ENCODE measurements at places on chromosomes 4 and X.
A peak's percentile ranks its signal among the peaks of the same experiment; 100 is the strongest.

DNA sequence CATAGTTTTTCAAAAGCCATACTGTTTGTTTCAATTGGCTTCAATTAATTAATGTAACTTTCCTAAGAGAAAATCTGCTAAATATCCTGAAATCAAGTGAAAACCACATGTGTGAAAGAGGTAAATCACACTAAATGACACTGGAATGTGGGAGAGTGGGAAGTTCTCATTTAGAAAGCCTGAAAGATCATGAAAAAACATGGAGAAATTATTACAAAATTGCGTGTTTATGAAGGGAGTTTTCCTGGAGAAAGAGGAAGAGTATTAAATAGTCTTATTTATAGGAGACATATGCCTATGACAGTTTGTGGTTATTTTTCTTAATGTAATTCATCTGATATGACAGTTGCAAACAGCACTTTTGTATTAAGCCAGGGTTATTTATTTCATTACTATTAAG lies 183.7 kb downstream of the DKK2 start:
- no peak overlapping the region for H3K27ac ChIP-seq
- no peak overlapping the region for H3K4me3 ChIP-seq
- no peaks in the 10 kb centered on the region for H3K4me1 ChIP-seq
- H3K36me3 ChIP-seq = no peaks in the 10 kb centered on the region
- no peak for DNase-seq
- no peaks in the 10 kb centered on the region for H3K27me3 ChIP-seq

DNA sequence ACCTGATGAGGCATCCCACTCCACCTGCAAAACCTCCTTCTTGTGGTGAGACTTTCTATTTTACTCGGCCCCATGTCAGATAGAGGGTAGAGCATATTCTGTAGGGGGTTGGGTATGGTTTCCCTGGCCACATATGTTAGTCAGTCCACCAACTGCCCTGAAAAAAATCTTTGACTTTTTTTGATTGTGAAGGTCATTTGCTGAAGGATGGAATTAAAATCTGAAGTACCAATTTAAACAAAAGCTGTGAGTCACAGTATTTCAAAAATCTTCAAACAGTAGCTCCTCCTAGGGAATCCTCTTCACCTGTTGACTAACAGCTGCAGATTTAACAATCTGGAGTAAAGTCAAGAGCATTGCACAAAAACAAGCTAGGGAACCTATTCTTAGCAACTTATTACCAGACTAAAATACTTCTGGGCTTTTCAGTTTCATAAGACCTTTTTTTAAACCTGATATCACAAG lies 8.0 kb upstream of the CCDC110 start:
- no peak overlapping the region for H3K27ac ChIP-seq
- no peak for DNase-seq
- no peaks in the 10 kb centered on the region for H3K36me3 ChIP-seq
- H3K4me3 ChIP-seq = no peak overlapping the region
- peaks cover 21% of the 10 kb centered on the region for H3K27me3 ChIP-seq
- no peaks in the 10 kb centered on the region for H3K4me1 ChIP-seq

DNA sequence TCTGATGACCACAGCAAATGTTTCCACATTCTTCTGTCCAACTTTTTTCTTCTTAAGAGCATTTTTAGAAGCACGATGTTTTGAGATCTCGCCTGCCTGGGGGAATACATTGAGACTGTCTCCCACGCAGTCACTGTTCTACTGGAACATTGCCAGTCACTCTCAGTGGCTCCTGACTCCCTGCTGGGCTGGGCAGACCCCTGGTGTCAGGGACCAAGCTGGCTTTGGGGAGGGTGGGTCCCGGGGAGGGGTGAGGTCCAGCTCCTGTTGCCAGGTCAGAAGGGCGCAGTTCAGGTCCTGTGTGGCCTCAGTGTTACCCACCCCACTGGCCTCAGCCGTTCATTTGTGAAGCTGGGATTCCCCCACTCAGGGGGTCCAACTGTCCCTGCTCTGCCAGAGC lies 18.9 kb upstream of the ABLIM2 start:
- no peak overlapping the region for H3K4me3 ChIP-seq
- no peak overlapping the region for H3K27ac ChIP-seq
- no peaks in the 10 kb centered on the region for H3K27me3 ChIP-seq
- no peaks in the 10 kb centered on the region for H3K36me3 ChIP-seq
- no peak for DNase-seq

DNA sequence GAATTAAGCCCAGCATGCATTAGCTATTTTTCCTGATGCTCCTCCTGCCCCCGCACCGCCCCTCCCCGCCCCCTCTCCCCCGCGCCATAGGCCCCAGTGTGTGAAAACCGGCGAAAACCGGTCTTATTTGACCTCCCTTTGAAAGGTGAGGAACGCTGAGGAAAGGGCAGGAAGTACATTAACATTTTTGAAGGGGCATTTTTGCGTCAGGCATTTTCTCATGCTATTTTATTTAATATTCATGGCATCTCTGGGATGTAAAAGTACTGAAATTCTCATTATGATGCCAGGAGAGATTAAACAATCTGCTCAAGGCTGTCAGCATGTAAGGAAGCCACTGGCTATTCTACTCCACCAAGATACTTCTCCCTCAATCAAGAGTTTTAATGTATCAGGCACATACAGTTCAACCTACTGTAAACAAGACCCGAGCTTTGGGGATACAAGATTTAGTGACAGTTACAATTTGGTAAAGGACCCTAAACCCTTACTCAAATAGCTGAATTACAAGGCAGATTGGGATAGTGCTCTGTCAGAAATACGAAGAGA lies 1.2 kb upstream of the NMU start:
- DNase-seq = no peak
- H3K27me3 ChIP-seq = peaks cover 24% of the 10 kb centered on the region
- peaks cover 19% of the 10 kb centered on the region for H3K4me1 ChIP-seq
- no peak overlapping the region for H3K27ac ChIP-seq
- no peak overlapping the region for H3K4me3 ChIP-seq

DNA sequence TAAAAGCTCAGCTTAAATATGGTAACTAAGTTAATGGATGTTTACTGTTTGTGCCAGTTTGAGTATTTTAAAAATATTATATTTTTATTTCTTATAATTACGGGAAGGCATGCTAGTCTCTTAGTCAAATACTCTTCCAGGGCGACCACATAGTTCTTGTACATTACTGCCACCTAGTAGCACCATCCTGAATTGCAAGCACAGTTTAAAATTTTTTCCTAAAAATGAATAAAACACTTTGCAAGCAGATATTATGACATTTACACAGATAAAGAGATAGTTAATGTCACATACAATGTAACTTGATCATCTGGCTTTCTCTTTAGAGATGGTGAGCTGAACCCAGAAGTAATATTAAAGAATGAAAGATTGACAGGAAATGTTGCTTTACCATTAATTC lies 11.5 kb downstream of the NDP start:
- DNase-seq = no peak
- no peaks in the 10 kb centered on the region for H3K4me1 ChIP-seq
- no peaks in the 10 kb centered on the region for H3K27me3 ChIP-seq

DNA sequence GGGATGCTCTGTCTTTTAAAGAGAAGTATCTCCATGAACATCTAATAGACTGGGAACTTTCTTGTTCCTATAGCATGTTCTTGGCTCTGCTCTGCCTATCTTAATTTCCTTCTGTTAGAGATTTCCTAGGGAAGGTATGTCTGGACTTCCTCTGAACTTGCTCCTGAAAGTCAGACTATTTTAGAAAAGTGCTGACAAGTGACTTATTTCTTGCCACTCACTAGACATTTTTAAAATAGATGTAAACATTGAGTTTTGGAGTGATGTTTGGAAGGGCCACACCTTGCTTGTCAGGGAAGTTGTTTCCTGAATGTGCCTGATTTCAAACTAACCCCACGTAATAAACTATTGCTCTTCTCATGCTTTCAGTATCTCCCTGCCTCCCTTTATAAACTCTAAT lies 62.4 kb upstream of the ATP8A1 start:
- DNase-seq = no peak
- no peak overlapping the region for H3K4me3 ChIP-seq
- no peaks in the 10 kb centered on the region for H3K36me3 ChIP-seq
- H3K27ac ChIP-seq = no peak overlapping the region
- H3K27me3 ChIP-seq = no peaks in the 10 kb centered on the region

DNA sequence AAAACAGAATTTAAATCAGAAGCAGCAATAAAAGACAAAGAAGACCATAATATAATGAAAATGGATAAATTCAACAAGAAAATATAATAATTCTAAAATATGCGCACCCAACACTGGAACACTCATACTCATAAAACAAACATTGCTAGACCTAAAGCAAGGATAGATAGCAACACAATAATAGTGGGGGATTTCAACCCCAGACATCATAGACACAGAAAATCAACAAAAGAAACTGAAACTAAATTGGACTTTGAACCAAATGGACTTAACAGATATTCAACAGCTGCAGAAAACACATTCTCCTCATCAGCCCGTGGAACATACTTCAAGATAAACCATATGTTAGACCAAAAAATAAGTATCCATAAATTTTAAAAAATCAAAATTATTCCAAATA lies 1552.6 kb downstream of the C4orf33 start:
- no peak for DNase-seq
- H3K4me1 ChIP-seq = peaks cover 17% of the 10 kb centered on the region
- H3K27ac ChIP-seq = peak overlapping the region; percentile 77
- peak overlapping the region; percentile 28 for H3K4me3 ChIP-seq

DNA sequence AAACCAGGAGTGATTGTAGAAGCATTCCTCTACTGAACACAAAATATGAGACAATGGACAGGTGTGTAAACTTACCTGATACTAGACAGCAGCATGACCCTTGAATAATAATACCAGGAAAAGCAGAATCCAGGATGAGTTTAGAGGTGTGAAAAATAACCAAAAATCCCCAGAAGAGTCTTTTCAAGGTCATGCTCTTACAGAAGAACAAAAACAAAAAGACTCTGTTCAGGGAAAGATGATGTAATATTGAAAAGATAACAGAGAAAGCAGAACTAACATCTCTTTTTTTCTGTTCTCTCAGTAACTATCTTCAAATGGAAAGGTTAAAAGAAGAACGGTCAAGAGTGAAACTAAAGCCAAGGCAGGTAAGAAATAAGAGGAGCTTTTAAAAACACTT lies 14.0 kb upstream of the ARHGAP10 start:
- no peak overlapping the region for H3K27ac ChIP-seq
- no peak for DNase-seq
- H3K4me3 ChIP-seq = no peak overlapping the region
- no peaks in the 10 kb centered on the region for H3K27me3 ChIP-seq
- H3K4me1 ChIP-seq = peaks cover 11% of the 10 kb centered on the region
- H3K36me3 ChIP-seq = no peaks in the 10 kb centered on the region

DNA sequence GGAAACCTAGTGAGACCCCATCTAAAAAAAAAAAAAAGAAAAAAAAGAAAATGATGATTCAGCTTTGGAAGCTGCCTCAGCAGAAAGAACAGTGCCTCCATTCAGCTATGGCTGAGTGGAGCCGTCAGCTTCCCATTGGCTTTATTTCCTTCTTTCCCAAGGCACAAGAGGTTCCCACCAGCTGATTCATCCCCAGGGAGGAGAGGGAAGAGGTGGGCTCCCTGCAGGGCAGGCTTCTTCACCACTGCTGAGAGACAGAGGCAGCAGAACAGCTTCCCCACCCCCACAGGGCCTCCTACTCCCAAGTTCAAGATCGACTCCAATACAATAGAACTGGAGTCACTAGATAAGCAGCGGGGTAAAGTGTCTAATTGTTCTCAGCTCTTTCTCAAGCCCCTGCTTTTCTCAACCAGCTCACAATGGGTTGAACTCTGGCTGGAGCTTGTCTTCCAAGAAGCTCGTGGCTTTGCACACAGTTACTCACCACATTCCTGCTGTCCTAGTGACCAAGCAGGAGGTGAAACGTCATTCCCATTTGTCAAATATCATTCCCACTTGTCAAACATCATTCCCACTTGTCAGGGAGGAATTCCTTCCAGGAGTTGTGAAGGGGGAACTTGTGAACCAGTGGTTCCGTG lies 47.8 kb downstream of the FHDC1 start:
- no peak overlapping the region for H3K4me3 ChIP-seq
- no peaks in the 10 kb centered on the region for H3K4me1 ChIP-seq
- no peak for DNase-seq
- H3K27ac ChIP-seq = no peak overlapping the region
- no peaks in the 10 kb centered on the region for H3K36me3 ChIP-seq
- no peaks in the 10 kb centered on the region for H3K27me3 ChIP-seq

DNA sequence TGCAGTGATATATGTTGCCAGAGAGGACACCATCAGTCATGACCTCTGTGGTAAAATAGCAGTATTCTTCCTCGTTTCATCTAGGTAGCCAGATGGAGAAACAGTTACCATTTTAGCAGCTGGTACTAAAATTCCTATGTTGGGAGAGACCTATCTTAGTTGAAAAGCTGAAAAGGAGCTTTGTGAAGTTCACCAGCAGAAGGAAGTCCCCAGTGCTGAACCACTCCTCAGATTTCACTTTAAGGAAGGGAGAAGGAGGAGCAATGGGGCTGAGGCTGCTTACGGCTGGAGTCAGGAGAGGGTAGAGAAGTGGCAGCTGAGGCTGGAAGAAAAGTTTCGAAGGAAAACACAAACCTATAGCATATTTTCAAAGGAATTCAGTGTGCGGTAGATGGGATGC lies 103.7 kb downstream of the ATXN3L start:
- no peak overlapping the region for H3K27ac ChIP-seq
- peaks cover 4% of the 10 kb centered on the region for H3K4me1 ChIP-seq
- no peak for DNase-seq
- H3K4me3 ChIP-seq = no peak overlapping the region
- H3K36me3 ChIP-seq = no peaks in the 10 kb centered on the region

GRCh38 chrX:11137543-11138139 lies 26.5 kb downstream of the HCCS start:
- peak; percentile 4 for DNase-seq
- H3K27ac ChIP-seq = no peak overlapping the region
- no peaks in the 10 kb centered on the region for H3K4me1 ChIP-seq
- no peak overlapping the region for H3K4me3 ChIP-seq

GRCh38 chr4:113103556-113103955 lies 54.1 kb downstream of the ANK2 start:
- no peak overlapping the region for H3K27ac ChIP-seq
- no peaks in the 10 kb centered on the region for H3K4me1 ChIP-seq
- no peak overlapping the region for H3K4me3 ChIP-seq
- H3K36me3 ChIP-seq = no peaks in the 10 kb centered on the region
- no peaks in the 10 kb centered on the region for H3K27me3 ChIP-seq
- no peak for DNase-seq

- H3K4me3 ChIP-seq = no peak overlapping the region
- no peaks in the 10 kb centered on the region for H3K36me3 ChIP-seq
- no peaks in the 10 kb centered on the region for H3K27me3 ChIP-seq
- DNase-seq = no peak
- no peak overlapping the region for H3K27ac ChIP-seq
These were observed 31.6 kb downstream of the ATP8A1 start for GRCh38 chr4:42625329-42625728.

- H3K27me3 ChIP-seq = no peaks in the 10 kb centered on the region
- no peak for DNase-seq
- no peaks in the 10 kb centered on the region for H3K36me3 ChIP-seq
- peaks cover 8% of the 10 kb centered on the region for H3K4me1 ChIP-seq
These were observed 64.0 kb downstream of the PTTG2 start for GRCh38 chr4:38024206-38024509.

- no peaks in the 10 kb centered on the region for H3K27me3 ChIP-seq
- H3K4me1 ChIP-seq = no peaks in the 10 kb centered on the region
- H3K36me3 ChIP-seq = no peaks in the 10 kb centered on the region
These were observed 51.9 kb upstream of the PAQR3 start for GRCh38 chr4:78990938-78991810.

GRCh38 chr4:181991369-181992108 lies 251.7 kb upstream of the TENM3 start:
- H3K4me3 ChIP-seq = no peak overlapping the region
- H3K4me1 ChIP-seq = peaks cover 6% of the 10 kb centered on the region
- no peak overlapping the region for H3K27ac ChIP-seq
- H3K27me3 ChIP-seq = peaks cover 9% of the 10 kb centered on the region
- no peak for DNase-seq

Measured in Calu3 (cell line).